Upper lobe of right lung (tissue), 1 donor: ENCODE measurements at places on chromosomes 11 and 22. TPM values are rescaled to one million over a fixed set of nuclear protein-coding genes. Genes with fewer than 3 reads are reported as not detected.

GRCh38 chr22:46681010-46681409, 57.0 kb downstream of the CERK start:
- peaks cover 17% of the 10 kb centered on the region for H3K4me1 ChIP-seq
- H3K36me3 ChIP-seq: peaks cover 27% of the 10 kb centered on the region
- H3K27me3 ChIP-seq: no peaks in the 10 kb centered on the region
- no peak overlapping the region for H3K27ac ChIP-seq

Gene SLCO2B1
- 204 TPM for total RNA-seq

DNA sequence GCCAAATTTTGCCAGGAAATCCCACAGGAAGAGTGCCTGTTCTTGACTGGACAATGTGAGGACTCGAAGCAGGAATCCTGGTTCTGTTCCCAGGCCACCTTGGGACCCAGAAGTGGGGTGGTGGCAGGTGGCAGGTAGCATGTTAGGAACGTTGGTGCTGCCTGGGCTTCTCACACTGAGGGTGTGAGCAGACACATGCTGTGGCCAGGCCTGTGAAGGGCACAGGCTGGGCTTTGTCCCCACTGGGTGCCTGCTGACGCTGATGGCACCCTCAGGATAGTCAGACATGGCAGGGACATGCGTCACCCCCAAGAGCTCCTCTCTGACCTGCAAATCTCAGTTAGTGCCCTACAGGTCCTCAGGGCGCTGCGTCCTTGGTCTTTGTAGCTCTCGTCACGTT, 21.1 kb upstream of the NECTIN1 start:
- H3K27me3 ChIP-seq: peaks cover 15% of the 10 kb centered on the region
- H3K36me3 ChIP-seq: no peaks in the 10 kb centered on the region
- H3K4me3 ChIP-seq: no peak overlapping the region
- no peak overlapping the region for H3K27ac ChIP-seq
- no peaks in the 10 kb centered on the region for H3K4me1 ChIP-seq

Gene FXYD2
- 3.6 TPM for total RNA-seq

DNA sequence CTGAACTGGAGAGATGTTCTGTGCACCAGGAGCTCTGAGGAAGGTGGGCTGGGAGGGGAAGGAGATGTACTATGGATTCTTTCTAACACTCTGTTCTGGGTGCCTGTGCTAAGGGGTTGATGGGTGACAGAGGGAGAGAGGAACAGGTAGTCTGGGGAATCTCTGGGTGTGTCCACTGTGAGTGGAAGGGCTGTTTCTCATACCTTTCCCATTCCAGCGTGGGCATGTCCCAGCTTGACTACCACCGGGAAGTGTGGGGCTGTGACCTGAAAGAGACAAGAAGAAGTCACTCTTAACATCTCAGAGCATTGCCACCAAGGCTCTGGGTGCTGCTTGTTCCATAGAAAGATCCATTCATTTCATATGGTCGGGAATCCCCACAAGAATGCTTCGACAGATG, 121.9 kb downstream of the FBXO7 start:
- H3K4me1 ChIP-seq: no peaks in the 10 kb centered on the region
- no peak for DNase-seq
- H3K4me3 ChIP-seq: no peak overlapping the region
- H3K27me3 ChIP-seq: no peaks in the 10 kb centered on the region

- H3K27ac ChIP-seq: no peak overlapping the region
- no peaks in the 10 kb centered on the region for H3K27me3 ChIP-seq
- no peaks in the 10 kb centered on the region for H3K36me3 ChIP-seq
- no peaks in the 10 kb centered on the region for H3K4me1 ChIP-seq
Measured at GRCh38 chr11:30987819-30988218, 381.7 kb downstream of the DCDC1 start.

- DNase-seq: no peak
- H3K4me3 ChIP-seq: no peak overlapping the region
- no peaks in the 10 kb centered on the region for H3K36me3 ChIP-seq
- no peak overlapping the region for H3K27ac ChIP-seq
Measured at GRCh38 chr11:78156127-78156844, 16.9 kb upstream of the ALG8 start.

GRCh38 chr11:26944866-26945664, 48.8 kb upstream of the FIBIN start:
- H3K36me3 ChIP-seq: no peaks in the 10 kb centered on the region
- no peak overlapping the region for H3K4me3 ChIP-seq
- no peak overlapping the region for H3K27ac ChIP-seq
- peaks cover 5% of the 10 kb centered on the region for H3K4me1 ChIP-seq
- H3K27me3 ChIP-seq: no peaks in the 10 kb centered on the region

Gene KCNJ5
- 8.5 TPM for total RNA-seq

DNA sequence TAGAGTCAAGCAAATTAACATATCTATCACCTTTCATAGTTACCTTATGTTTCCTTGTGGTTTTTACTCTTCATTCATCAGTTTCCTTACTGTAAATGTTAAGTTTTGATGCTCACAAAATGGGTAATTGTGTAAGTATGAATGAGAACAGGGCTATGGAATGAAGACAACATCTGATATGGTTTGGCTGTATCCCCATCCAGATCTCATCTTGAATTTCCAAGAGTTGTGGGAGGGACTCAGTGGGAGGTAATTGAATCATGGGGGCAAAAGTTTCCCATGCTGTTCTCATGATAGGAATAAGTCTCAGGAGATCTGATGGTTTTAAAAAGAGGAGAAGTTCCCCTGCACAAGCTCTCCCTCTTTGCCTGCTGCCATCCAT, 107.6 kb downstream of the CCDC34 start:
- H3K4me3 ChIP-seq: no peak overlapping the region
- H3K4me1 ChIP-seq: no peaks in the 10 kb centered on the region

Gene CHCHD10
- total RNA-seq: 102 TPM

Gene NCAM1
- 4.2 TPM for total RNA-seq

DNA sequence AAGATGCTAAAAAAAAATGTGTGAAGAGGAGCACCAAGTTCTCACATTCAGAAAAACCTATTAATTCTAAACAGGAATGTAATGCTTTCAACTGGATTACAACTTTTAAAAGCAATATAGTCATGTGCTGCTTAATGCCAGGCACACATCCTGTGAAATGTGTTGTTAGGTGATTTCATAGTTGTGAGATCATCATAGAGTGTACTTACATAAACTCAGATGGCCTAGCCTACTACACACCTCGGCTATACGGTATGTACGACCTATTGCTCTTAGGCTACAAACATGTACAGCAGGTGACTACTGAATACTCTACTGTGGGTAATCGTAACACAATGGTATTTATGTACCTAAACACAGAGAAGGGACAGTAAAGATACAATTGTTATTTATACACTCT, 142.3 kb downstream of the RBFOX2 start:
- peaks cover 17% of the 10 kb centered on the region for H3K4me1 ChIP-seq
- H3K27ac ChIP-seq: no peak overlapping the region
- H3K4me3 ChIP-seq: no peak overlapping the region
- H3K36me3 ChIP-seq: no peaks in the 10 kb centered on the region
- no peaks in the 10 kb centered on the region for H3K27me3 ChIP-seq

DNA sequence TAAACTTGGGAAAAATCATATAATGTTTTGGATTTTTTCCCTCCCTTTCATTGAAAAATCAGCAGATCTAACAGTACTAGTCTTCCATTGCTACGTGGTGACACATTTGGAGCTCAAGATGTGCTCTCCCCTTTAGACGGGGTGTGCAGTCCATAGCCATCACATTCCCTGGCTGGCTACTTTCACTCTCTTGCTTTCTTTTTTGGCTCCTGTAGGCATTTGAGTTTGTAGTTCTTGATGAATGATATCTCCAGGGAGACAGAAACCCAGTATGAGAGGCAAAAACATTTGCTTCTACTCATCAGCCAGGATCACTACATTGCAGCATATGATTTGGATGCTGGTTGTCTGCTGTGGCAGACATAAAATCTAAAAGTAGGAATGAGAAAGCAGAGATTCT, 12.1 kb downstream of the CCDC81 start:
- H3K4me3 ChIP-seq: no peak overlapping the region
- no peaks in the 10 kb centered on the region for H3K36me3 ChIP-seq
- no peaks in the 10 kb centered on the region for H3K4me1 ChIP-seq
- no peaks in the 10 kb centered on the region for H3K27me3 ChIP-seq
- H3K27ac ChIP-seq: no peak overlapping the region

- no peaks in the 10 kb centered on the region for H3K4me1 ChIP-seq
- H3K27me3 ChIP-seq: no peaks in the 10 kb centered on the region
- no peaks in the 10 kb centered on the region for H3K36me3 ChIP-seq
- no peak overlapping the region for H3K27ac ChIP-seq
- DNase-seq: no peak
Measured at GRCh38 chr11:67458266-67458665, 3.1 kb downstream of the CABP4 start.
